Coronary artery (tissue), 2 donors: ENCODE measurements at places on chromosomes 16 and 17.

- no peak for DNase-seq
These were observed 13.2 kb downstream of the MAF start for GRCh38 chr16:79587296-79587695.

DNA sequence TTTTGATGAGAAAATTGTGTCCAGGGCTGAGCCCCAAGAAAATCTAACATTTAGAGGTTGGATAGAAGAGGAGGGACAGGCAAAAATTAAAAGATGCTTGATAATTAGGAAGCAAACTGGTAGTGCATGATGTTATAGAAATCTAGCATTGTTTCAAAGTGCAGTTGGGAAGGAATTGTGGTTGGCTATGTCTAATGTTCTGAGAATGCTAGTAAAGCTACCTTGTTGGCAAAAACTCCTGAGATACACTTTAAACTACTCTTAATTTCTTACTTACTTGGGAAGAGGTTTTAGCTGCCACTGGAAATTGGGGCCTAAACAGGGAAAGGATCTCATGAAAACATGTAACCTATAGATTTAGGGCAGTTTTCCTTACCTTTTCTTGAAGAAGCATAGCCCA lies 48.3 kb downstream of the MAP2K4 start:
- no peak for DNase-seq

DNA sequence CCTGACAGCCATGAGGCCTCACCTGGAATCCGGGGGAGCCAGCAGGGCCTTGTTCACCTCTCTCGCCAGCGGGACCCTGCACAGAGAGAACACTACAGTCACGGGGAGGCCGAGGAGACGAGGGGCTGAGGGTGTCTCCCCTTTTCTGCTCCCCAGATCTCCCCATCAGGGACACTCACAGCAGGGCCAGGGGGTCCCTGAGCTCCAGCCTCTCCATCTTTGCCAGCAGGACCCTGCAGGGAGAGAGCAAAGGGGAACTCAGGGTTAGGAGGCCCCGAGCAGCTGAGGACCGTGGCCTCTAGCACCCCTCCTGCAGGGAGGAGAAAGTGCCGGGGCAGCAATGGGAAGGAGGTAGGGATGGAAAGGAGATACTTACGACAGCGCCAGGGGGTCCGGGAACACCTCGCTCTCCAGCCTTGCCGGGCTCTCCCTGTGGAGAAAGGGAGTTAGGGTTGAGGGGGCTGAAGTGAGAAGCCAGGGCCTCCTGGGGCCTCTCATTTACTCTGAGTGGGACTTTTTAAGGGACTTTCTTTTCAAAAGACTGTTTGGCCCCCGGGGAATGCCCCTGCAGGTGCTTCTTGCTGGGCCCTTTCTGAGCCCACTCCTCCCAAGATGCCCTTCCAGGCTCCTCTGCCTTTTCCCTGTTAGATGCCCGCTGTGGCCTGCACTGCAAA lies 8.7 kb downstream of the COL1A1 start:
- no peak for DNase-seq

GRCh38 chr16:22372882-22373661 lies 1.3 kb downstream of the CDR2 start:
- no peak for DNase-seq

GRCh38 chr16:84875846-84876245 lies 56.1 kb downstream of the CRISPLD2 start:
- no peak for DNase-seq

GRCh38 chr16:30533748-30534367 lies 800 bp downstream of the ZNF747 start:
- DNase-seq = peak; percentile 72

DNA sequence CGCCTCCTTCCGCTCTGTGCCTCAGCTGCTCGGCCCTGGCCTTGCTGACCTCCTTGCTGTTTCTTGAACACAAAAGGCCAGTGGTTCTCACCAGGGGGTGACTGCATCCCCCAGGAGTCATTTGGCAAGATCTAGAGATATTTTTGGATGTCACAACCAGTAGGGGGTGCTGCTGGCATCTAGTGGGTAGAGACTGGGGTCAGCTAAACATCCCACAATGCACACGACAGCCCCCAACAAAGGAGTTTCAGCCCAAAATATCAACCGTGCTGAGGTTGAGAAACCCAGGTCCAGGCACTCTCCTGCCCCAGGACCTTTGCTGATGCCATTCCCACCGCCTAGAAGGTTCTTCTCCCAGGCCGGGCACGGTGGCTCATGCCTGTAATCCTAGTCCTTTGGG lies 39.7 kb downstream of the ABCC6 start:
- no peak for DNase-seq

DNA sequence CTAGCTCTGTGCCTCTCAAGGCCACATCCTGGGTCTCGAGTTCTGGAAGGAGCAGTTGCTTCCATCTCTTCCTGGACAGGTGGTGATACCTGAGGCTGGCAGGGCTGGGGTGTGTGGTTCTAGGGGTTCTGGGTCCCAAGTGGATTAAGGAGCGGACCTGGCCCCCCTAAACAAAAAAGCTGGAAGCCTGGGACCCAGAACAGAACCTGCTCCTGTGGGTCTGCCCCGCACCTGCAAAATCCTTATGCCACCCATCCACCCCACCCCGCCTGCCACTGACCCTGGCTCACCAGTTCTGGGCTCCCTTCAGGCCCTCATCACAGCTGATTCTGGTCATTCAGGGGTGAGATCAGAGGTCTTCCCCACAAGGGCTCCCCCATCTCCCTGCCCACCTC lies 44.8 kb downstream of the ADCY7 start:
- DNase-seq = no peak

- DNase-seq = no peak
These were observed 416 bp downstream of the RNF43 start for GRCh38 chr17:58416937-58417299.

GRCh38 chr16:4578961-4579530 lies 22.9 kb downstream of the C16orf96 start:
- DNase-seq = no peak

- no peak for DNase-seq
These were observed 87.9 kb downstream of the OR1D5 start for GRCh38 chr17:2975469-2975958.

DNA sequence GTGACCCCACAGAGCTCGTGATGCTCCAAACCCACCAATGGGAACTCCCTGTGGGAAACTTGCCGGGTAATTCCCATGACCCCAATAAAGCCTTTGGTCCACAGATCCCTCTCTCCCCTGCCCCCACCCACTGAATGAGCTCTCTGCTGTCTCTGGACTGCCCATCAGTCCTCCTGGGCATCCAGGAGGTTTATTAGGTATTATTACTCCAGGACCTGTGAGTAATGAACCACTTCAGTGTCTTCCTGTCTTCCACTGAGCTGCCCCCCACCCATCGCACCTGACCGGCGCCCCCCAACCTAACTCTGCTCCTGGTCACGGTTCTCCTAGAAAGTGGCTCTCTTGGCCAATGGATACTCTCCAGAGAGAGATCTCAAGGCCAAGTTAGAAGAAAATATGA lies 28.7 kb upstream of the DNAH17 start:
- DNase-seq = no peak

DNA sequence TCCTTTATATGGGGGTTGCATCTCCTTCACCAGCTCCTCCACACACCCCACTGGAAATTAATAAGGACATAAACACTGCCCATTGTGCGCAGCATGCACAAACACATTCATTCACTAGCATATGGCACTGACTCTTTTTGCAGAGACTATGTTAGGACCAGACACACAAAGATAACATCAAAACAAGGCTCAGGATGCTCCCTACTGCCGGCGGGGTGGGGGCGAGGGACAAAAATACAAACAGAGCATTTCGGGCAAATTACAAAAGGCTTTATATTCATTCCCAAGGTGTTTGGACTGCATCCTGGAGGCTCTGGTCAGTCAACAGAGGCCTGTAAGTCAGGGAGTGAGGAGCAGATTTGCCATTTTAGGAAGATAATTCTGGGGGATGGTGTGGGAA lies 299.7 kb downstream of the SLC39A11 start:
- no peak for DNase-seq
